ENCODE measurements at places on chromosomes 12 and 14.
A peak's percentile ranks its signal among the peaks of the same experiment; 100 is the strongest.

DNA sequence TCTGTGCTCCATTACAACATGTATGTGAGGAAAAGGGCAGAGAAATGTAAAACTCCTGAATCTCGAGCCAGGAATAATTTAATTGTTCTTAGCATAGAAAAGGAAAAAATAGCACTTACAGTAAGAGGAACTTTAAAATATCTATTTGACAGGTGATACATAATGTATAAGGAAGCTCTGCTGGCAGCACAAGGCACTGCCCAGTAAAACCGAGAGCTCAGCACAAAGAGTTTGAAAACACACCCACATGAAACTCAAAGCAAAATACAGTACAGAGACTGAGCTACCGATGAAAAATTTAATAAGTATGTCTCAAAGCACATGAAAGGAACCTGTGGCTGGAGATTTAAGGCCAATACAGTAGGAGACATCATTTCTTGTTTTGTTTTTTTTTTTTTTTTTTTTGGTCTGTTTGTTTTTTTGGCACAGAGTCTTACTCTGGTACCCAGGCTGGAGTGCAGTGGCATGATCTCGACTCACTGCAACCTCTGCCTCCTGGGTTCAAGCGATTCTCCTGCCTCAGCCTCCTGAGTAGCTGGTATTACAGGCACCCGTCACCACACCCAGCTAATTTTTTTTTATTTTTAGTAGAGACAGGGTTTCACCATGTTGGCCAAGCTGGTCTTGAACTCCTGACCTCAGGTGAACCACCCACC lies 19.2 kb downstream of the CLIP1 start:
- DNase-seq = no peak

DNA sequence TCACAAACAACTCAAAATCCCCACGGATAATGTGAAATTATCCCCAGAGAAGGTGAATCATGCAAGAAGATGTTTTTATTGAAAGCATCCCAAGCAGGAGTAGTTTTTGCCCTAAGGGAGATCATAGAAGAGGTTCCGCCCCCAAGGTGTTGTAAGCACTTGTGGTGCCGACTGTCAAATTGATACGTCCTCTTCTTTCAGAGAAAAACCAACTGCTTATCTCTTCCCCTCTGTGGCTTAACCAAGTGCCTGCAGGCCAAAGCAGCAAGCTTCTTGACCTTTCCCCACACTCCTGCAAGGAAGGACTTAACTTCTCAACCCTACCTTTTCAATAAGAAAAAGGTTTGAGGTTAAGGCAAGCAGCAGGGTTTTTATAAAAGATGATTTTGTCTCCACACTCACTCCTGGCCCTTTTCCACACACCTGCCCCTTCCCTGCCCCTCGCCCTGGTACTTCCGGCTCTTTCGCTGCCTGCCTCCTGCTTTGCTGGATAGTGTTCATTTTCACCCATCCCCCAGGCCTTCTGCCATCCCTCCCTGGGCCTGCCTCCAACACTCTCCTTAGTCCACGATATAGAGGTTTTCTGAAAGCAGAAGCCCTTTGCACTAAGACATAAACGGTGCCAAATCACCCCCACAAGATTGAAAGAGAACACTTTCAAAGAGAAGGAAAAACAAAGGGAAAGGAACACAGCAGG lies 114.5 kb downstream of the EGLN3 start:
- no peak for DNase-seq

DNA sequence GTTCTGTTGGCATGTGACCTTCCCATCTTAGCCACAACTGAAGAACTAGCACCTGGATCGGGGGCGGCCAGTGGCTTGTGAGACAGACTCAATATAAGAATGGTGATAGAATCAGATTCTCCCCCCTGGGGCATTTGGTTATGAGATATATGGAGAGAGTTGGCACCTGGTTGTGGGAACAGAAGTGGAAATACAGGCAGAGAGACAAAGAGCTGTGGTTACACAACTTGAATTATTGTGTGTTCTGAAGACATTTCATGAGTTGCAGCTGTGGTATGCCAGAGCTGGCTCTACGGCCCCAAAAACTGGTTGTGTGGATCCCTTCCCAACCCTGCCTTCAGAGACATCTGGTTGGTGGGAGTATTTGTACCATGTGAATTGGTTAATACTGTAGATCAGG lies 2.9 kb upstream of the MSRB3 start:
- no peak for DNase-seq

DNA sequence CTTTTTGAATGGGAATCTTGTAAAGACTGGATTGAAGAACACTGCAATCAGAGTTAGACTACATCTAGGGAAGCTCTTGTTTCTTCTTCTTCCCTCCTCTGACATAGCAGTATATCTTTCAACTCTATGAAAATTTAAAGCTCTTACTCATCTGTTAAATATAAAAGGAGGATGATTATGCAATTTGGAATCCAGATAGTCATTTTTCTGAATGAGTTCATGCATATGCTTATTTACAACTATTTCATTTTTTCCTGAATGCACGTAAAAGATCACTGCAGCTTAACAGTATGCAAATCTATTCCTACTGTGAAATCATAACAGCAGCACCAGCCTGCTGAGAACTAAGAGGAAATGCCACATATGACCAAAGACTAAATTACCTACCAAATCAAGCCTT lies 133.5 kb upstream of the TMCC3 start:
- no peak for DNase-seq

- peak; percentile 4 for DNase-seq
Measured at GRCh38 chr12:2691345-2692071, 103.3 kb upstream of the FKBP4 start.

DNA sequence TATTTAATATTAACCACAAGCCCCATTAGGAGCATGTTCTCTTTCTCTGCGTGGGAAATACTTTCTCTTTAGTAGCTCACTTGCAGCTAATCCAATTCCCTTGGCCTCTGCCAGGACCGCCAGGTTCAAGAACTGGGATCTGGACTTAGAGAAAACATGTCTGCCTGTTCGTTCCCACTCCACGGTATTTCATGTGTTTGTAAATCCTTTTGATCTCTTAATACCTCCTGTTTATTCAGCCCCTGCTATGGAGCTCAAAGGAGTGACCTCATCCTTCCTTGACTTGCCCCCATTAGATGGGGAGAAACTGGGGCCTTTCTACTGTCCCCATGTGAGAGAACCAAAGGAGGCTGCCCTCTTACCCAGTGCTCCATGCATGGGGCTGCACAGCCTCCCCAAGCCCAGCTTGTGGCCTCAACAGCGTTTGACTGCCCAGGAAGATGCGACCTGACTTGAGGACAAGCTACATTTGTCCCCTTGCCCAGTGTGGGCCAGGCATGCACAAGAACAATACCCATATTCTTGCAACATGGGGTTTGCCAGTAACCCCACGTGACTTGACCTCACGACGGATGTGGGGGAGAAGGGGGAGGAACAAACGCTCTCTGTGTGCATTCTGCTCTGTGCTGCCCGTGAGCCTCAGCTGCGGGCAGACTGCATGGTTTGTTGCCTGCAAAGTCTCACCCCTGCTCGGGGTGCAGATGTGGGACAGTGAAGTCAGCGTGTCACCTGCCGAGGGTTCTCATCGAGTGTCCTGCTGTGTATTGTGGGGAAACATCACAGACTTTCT lies 30.3 kb downstream of the CD9 start:
- DNase-seq = no peak

- no peak for DNase-seq
Measured at GRCh38 chr12:110849221-110849620, 2.4 kb downstream of the CCDC63 start.

GRCh38 chr12:84860718-84861117 lies 51.9 kb downstream of the SLC6A15 start:
- no peak for DNase-seq

- no peak for DNase-seq
Measured at GRCh38 chr14:90846511-90846910, 30.3 kb upstream of the TTC7B start.

DNA sequence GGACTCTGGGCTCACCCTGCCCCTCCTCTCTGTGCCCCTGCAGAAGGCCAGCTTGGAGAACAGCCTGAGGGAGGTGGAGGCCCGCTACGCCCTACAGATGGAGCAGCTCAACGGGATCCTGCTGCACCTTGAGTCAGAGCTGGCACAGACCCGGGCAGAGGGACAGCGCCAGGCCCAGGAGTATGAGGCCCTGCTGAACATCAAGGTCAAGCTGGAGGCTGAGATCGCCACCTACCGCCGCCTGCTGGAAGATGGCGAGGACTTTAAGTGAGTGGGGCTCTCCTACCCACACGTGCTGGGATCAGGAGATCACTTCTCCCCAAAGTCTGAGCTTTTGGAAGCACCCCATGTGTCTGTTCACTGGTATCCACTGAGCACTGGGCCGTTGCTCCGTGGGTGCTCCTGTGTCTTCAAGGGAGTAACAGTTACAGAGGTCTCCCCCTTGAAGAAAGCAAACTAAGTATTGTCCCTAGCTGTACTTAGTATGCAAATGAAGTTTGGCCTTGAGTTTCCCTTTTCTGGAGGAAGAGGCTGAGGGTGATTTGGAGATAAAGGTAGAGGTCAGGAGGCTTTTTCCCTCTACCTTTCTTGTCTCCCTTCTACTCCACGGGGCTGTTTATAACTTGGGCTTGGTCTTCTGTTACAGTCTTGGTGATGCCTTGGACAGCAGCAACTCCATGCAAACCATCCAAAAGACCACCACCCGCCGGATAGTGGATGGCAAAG lies 3.3 kb downstream of the KRT18 start:
- no peak for DNase-seq

GRCh38 chr12:20620261-20620660 lies 74.9 kb upstream of the SLCO1C1 start:
- no peak for DNase-seq

- no peak for DNase-seq
Measured at GRCh38 chr12:19410629-19411185, 28.6 kb upstream of the AEBP2 start.

DNA sequence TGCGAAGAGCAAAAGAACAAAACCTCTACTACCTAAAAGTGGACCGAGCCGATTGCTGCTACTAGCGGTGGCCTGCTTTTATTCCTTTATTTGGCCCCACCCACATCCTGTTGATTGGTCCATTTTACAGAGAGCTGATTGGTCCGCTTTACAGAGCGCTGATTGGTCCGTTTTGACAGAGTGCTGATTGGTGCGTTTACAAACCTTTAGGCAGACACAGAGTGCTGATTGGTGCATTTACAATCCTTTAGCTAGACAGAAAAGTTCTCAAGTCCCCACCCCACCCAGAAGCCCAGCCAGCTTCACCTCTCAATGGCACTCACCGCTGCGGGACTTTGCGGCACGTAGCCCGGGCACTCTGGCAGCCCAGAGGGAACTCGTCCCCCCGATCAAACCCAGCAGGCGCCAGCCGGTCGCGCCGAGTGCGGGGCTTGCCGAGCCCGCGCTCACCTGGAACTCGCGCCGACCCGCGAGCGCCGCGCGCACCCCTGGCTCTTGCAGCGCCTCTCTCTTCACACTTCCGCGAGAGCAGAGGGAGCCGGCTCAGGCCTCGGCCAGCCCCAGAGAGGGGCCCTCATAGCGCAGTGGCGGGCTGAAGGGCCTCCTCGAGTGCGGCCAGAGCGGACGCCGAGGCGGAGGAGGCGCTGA lies 8.7 kb upstream of the FGD4 start:
- no peak for DNase-seq

GRCh38 chr12:4566474-4566873 lies 4.5 kb downstream of the DYRK4 start:
- DNase-seq = no peak

DNA sequence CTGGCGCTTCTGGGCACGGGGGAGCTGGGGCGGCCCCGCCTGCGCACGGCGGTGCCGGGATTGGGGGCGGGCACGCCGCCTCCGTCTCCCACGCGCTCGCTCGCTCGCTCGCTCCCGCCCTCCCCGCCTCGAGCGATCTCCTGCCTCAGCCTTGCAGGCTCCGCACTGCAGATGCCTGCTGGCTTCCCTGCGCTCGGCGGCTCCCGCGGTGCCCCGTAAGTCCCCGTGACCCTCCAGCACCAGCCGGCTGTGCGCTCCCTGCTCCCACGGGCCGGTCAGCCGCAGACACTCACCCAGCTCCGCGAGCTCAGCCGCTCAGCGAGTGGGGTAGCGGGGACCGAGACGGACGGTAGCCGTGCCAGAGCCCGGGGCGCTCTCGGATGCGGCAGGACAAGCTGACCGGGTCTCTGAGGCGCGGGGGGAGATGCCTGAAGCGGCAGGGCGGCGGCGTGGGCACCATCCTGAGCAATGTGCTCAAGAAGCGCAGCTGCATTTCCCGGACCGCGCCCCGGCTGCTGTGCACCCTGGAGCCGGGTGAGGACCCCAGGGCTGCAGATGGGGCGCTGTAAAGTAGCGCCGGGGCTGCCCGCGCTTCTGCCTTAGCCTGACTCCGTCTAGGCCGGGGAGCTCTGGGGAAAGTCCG lies at the start of gene TBC1D30:
Gene TBC1D30 (plus strand): TSS at position 148 of the 643 bp plus-strand sequence. CDS start 233 bp downstream, at position 381.
- DNase-seq = no peak

DNA sequence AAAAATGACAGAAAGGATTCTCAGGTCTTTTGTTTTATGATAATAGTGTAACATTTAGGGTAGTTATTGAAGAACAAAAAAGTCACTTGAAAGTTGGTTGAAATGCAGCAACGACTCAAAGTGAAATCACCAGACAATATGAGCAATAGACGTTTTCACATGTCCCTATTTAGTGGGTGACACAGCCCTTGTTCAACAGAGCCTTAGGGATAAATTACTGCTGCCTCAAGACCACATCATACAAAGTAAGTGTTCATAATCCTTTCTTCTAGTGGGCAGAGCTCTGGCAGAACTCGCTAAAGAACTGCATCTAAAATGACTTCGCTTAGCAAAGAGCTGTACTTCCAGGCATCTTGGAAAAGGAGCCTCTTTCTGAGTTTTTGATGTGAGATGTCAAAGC lies 128.5 kb upstream of the LMNTD1 start:
- DNase-seq = no peak

- DNase-seq = no peak
Measured at GRCh38 chr12:28222081-28222700, 31.9 kb downstream of the CCDC91 start.

- DNase-seq = no peak
Measured at GRCh38 chr14:101790232-101790631, 28.7 kb downstream of the PPP2R5C start.

GRCh38 chr14:86539361-86540070 lies 1009.6 kb downstream of the FLRT2 start:
- no peak for DNase-seq

- DNase-seq = no peak
Measured at GRCh38 chr14:45254771-45255170, 1.8 kb upstream of the MIS18BP1 start.

GRCh38 chr12:75853626-75854025 lies 177.9 kb downstream of the PHLDA1 start:
- no peak for DNase-seq
